ENCODE measurements at places on chromosomes 3 and 15.
A peak's percentile ranks its signal among the peaks of the same experiment; 100 is the strongest.

DNA sequence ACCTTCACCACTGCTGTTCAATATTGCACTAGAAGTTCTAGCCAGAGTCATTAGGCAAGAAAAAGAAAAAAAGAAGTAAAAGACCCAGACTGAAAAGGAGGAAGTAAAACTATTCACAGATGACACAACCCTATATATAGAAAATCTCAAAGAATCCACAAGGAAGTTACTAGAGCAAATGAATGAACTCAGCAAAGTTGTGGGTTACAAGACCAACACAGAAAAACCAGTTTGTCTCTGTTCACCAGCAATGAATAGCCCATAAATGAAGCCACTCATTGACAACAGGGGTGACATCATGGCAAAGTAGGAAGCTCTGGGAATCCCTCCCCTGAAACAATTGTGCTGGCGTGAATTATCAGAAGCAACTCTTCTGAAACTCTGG is 4.6 kb downstream of the CFAP100 start:
- no peak for DNase-seq

DNA sequence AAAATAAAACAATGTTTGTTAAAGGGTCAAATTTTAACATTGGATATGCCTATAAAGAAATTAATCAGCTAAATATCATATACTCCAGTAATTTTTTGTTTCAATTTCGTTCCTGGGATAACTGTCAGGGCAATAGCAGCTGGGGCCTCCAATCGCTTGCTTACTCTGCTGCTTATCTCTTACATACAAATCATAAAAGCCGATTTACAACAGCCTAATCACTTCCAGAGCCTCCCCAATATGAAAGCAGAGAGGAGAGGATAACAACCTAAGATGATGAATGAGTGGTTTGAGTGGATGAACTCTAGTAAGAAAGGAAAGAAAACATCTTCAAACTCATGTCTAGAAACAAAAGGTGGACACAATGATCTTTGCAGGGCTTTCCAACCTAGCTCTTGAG is 80.7 kb upstream of the PSMD6 start:
- no peak for DNase-seq

DNA sequence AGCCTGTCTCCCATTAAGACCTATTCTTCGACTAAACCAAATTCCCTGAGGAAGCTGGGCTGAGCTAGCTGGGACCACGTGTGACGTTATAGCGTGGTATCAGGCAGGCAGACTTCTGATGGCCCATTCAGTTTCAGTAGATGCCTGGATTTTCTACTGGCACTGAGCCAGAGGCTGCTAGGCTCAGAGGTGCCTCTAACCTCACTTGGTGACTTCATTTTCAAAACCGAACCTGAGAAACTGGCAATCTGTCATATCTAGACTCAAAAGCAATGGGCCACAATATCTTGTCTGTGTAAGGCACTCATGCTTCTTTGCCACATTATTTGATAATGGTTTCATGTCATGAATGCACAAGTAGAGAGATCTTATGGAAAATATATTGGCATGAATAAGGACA is 352.1 kb upstream of the AZI2 start:
- no peak for DNase-seq

DNA sequence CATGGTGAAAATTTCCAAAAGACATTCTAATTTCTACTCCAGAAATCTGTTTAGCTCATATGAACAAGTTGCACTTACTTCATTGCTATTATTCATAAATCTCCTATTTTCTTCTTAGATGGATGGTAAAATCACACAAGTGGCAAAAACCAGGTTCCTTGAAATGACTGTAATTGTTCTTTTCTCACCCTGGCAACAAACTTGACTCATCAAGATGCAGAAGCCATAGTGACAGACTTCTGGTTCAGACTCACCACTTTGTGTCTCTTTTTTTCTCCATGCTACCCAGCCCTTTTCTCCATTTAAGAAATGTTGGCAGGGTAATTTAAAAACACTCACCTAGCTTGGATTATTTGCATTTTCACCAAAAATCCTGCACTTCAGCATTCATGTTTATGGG is 82.1 kb downstream of the LRRC28 start:
- no peak for DNase-seq

DNA sequence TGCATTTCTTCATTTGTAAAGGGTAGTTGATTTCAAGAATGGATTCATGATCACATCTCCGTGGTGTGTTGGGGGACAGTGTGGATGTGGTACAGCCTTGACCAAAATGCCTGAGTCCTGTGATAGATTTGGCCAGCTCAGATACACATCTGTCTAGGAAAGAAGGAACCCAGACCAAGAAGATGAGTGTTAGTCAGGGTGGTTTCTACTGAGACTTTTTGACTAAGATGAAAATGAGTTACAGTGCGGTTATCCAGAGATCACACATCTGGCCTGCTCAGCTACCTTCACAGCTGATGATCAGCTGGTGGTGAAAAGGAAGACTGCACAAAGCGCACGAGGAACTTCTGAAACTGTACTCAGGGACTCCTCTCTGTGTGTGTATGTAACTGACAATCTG is 68.0 kb downstream of the FNDC3B start:
- no peak for DNase-seq

GRCh38 chr3:124094496-124094895 is 102.6 kb upstream of the ROPN1 start:
- DNase-seq = no peak

DNA sequence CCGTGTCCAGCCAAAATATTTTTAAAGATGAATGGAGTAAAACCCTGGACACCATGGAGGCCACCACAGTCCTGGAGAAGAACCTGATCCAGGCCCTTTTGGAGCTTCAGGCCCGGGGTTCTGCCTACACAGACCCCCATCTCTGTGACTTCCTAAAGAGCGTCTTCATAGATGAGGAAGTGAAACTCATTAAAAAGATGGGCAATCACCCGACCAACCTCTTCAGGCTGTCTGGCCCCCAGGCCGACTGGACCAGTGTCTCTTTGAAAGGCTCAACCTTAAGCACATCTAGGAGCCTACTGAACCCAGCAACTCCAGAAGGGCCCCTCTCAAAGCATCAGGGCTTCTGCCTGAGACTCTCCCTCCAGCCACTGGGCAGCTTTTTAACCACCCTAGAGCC is 107.9 kb upstream of the FAM174B start:
- DNase-seq = no peak

GRCh38 chr3:129958755-129959154 is 15.8 kb upstream of the TRH start:
- no peak for DNase-seq

GRCh38 chr3:55183201-55183600 is 255.3 kb upstream of the LRTM1 start:
- no peak for DNase-seq

DNA sequence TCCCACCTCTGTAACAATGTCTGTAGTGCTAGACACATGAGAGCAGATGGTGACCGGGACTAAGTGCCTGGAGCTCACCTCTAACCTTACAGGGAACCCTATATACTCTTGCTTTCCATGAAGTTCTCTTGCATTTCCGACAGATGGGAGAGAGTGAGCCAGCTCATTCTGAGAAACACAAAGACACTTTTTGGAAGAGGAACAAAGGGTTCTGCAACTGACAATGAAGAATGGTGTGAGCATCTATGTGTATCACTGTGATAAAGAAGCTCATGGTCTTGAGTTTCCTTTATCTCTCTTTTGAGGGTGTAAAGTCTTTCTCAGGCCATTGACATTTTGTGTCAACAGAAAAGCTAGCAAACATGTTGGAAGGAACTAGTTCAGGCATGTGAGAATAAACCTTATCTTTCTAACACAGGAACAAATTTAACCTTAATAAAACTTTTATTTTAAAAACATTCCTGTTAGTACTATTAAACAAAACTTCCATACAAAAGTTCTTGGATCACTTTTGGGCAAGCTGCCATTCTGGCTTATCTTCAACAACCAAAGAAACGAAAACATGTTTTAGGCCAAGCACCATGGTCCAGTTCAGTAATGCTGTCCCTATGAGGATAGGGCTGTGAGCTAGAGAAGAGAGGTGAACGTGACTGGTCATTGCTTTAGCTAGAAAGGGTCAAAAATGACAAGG is 142.7 kb downstream of the THRB start:
- peak; percentile 27 for DNase-seq

GRCh38 chr15:99906793-99907192 is 173.6 kb upstream of the LYSMD4 start:
- no peak for DNase-seq

DNA sequence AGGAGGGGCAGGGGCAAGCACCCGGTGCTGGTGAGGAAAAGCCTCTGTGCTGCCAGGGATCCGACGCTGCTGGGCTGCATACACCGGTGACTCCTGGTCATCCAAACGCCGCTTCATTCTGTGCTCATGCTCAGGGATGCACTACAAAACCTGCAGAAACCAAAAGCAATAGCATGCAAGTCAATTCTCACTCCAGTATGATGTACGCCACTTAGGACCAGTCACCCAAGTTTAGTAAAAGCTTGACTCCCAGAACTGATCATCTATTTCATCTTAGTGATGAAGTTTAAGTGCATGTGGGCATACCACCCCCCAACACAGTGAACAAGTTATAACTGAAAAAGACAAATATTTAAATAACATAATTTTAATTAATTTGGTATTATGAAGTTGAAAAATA is 21.2 kb downstream of the SIN3A start:
- no peak for DNase-seq

- peak; percentile 88 for DNase-seq
Measured at GRCh38 chr3:34947834-34948233, 691.5 kb upstream of the ARPP21 start.

- DNase-seq = no peak
Measured at GRCh38 chr3:32106929-32107362, 526 bp downstream of the GPD1L start.

- DNase-seq = peak; percentile 27
Measured at GRCh38 chr3:32109256-32109655, 2.8 kb downstream of the GPD1L start.

- no peak for DNase-seq
Measured at GRCh38 chr3:176873261-176873660, 324.0 kb downstream of the TBL1XR1 start.

GRCh38 chr3:23964537-23965235 is 19.6 kb downstream of the NR1D2 start:
- no peak for DNase-seq

DNA sequence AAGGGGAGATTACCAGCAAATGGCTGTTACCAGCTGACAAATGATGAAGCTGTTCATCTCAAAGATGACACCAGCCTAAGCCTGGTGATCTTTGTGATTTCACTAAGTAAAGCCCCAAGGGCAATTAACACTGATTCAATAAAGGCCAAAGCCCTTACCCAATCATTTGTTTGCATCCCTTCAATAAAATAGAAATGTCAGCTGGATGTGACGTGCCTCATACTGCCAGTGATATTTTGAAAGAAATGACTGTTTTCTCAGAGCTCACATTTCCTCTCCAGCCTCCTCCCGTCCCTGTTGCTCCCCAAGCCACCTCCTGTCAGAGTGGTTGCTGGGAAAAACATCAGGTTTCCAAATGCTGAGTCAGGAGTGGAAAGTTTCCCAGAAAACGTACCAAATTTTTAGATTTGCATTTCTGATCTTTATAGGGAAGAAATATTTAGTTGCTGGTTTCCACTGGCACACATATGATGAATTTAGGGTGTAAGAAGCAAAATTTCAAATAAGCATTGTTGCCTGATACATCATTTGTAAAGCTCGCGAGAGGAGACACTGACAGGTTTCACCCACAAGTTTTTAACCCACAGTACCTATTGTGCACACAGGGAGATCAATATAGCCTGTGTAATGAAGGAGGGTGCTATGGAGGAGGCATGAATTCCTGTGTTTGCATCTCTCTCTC is 21.0 kb downstream of the C2CD4A start:
- no peak for DNase-seq

GRCh38 chr3:172904711-172905373 is 154.3 kb downstream of the ECT2 start:
- DNase-seq = peak; percentile 21

- no peak for DNase-seq
Measured at GRCh38 chr15:50767332-50767861, 1.9 kb upstream of the SPPL2A start.

- DNase-seq = no peak
Measured at GRCh38 chr3:166388321-166388720, 551.1 kb upstream of the BCHE start.

DNA sequence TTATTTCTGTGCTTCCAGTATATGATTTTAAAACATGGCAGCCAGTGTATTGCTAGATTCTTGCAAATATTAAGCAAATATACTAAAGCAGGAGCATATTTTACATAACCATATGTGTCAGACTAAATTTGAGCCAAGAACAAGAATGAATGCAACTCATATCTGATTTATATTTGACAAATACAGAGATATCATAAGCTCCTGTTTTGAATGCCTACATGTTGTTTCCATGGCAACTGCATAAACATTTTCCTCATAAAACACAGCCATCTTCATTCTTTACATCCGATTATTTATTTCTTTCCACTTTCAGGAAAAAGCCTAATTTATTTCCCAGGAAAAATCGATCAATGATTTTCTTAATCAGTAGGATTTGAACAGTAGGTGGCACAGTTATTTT is 172.2 kb upstream of the TSPAN3 start:
- DNase-seq = no peak

DNA sequence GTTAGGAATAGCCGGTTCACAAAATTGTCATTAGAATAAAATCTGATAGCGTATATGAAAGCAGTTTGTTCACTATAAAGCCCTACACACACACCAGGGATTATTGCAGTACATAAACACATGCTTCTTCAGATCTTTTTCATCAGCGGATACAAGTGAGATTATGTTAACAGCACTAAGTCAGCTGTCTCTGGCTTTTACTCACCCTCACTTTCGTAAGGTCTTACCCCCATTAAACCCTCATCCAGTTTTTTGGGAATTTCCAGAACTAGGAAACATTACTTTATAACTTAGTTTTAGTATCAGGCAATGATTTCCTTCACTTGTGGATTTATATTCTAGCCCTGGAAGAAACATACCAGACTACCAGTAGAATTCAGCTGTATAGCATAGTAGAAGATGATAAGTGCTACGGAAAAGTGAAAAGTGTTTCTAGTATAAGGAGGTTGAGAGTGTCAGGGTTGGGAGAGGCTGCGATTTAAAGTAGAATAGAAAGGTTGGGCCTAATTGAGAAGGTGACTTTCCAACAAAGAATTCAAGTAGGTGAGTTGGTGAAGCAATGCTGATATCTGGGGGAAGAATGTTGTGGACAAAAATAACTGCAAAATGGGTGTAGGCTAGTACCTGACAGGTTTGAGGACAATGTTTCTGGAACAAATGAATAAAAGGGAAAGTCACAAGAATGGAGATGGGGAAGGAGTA is 22.7 kb downstream of the TMEM207 start:
- DNase-seq = no peak

DNA sequence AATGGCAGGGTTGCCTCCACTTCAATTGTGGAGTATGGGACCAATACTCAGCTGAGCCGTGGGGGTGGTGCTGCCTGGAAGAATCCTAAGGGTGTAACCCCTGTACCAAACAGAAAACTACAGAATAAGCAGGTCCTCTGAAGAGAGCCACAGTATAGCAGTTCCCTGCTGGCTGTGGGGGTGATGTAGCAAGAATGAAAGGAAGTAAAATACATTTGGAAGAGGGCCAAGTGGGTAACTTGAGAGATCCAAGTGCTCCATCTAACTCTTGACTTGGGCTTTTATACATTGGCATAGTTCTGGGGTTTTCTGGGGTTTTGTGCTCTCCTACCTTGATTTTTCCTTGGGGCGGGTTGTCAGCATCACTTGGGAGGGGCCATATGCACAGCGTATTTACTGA is 341.4 kb downstream of the OTOL1 start:
- DNase-seq = no peak
